ENCODE measurements at places on chromosomes 2 and 18.
A peak's percentile ranks its signal among the peaks of the same experiment; 100 is the strongest.

- peak; percentile 49 for DNase-seq
Observed at GRCh38 chr2:180978903-180979748, 1.3 kb upstream of the UBE2E3 start.

DNA sequence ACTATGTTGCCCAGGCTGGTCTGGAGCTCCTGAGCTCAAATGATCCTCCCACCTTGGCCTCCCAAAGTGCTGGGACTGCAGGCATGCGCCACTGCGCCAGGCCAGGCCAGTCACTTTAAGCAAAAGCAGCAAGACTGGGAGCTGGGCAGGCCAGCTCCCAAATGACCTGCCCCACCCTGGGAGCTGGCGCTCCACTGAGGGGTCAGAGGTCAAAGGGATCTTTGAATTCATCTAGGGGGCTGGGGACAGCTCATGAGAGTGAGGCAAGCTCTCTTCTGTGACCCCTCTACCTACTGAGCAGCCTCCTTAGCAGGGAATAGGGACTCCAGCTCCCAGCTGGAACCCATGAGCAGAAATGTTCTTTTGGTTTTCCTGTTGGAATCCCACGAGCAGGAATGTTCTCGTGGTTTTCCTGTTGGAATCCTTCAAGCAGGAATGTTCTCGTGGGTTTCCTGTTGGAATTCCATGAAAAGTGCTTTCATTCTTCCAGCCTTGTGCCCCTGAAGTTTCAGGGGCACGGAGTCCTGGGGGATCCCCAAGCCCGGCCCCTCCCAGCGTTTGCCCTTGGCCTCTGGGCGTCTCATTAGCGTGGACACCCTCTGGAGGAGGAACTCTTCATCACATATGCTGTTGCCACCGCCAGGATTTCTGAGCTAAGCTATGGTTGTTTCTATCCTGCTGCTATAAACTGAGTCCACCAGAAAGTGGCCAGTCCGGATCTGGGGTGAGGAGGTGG is 162.0 kb upstream of the HAAO start:
- no peak for DNase-seq

- no peak for DNase-seq
Observed at GRCh38 chr18:52468496-52468895, 128.5 kb downstream of the DCC start.

GRCh38 chr2:218023636-218024035 is 20.8 kb upstream of the TNS1 start:
- no peak for DNase-seq

DNA sequence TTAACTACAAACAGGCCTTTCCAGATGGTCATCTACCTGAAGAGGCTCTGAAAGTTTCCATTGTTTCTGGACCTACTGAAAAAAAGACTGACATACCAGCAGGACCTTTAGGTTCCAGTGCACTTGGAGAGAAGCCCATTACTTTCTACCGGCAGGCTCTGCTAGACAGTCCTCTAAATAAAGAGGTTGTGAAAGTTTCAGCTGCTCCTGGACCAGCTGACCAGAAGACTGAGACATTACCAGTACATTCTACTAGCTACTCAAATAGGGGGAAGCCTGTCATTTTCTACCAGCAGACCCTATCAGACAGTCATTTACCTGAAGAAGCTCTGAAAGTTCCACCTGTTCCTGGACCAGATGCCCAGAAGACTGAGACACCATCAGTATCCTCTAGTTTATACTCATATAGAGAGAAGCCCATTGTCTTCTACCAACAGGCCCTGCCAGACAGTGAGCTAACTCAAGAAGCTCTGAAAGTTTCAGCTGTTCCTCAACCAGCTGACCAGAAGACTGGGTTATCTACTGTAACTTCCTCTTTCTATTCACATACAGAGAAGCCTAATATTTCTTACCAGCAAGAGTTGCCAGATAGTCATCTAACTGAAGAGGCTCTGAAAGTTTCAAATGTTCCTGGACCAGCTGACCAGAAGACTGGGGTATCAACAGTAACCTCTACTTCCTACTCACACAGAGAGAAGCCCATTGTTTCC is 65.8 kb downstream of the ALMS1 start:
- no peak for DNase-seq

DNA sequence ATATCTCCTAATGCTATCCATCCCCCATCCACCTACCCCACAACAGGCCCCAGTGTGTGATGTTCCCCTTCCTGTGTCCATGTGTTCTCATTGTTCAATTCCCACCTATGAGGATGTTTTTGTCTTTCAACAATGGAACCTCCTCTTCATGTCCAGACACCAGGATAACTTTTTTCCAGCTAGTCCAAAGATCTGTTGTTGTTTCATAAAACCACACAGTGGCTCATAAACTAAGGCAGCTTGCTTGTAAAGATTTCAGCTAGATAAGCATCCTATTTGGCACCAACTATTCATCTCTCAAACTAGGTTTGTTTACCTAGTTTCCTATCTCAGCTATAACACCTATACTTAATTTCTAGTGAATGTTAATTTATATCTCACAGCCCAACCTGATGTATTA is 937.7 kb downstream of the TRIB2 start:
- no peak for DNase-seq

- DNase-seq: no peak
Observed at GRCh38 chr2:226716126-226716525, 83.5 kb downstream of the IRS1 start.

DNA sequence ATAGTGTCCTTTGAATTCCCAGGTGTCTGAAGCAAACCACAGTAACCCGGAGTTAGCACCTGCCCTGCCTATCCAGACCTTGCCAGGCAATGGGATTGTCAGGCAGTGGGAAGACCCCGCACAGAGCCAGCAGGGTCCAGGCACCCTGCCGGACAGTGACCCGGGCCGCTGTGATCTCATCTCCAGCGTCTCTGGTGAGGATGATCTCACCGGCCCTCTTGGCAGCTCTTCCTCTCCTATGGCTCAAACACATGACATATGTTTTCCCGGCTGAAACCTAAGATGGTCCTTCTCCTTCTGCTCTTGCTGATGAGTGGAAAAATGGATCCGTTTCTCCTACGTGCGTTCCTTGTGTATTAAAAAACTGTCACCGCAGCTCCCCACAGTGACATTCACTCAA is 75.1 kb downstream of the ACOXL start:
- DNase-seq: no peak

DNA sequence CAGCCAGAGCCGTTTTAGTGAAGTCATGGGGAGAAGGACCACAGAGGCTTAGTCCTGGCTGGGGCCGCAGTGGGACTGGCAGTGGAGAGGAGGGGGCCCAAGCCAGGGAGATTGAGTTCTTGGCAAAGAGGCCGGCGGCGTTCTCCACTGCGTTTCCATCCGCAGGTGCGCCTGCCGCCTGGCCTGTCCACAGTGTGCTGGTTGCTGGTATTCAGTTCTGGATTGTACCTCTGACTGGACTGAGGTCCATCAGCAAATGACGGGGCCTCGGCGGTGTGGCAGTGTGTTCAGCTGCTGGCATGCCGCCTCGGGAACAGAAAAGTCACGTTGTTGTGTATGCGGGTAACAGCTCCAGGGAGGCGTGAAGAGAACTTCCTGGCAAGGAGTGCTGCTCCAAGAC is 36.8 kb downstream of the LRRFIP1 start:
- no peak for DNase-seq

DNA sequence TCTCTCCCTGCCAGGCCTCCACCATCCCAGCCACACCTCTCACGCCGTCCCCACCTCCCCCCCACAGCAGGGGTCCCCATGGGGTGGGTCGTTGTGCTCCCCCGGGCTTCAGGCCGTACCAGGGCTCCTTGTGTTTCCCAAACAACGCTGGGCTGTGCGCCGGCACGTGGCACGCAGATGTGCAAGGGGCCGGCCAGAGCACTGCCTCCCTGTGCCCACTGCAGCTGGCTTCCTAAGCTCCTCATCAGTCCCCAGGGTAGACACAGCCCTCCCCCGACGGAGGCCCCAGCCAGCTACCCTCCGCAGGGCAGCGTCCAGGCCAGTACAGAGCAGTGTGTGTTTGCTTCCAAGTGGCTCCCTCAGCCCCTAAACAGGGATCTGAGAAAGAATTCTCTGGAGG is 34.0 kb downstream of the BIN1 start:
- no peak for DNase-seq

- DNase-seq: peak; percentile 26
Observed at GRCh38 chr18:6885992-6886796, 156.7 kb downstream of the ARHGAP28 start.

DNA sequence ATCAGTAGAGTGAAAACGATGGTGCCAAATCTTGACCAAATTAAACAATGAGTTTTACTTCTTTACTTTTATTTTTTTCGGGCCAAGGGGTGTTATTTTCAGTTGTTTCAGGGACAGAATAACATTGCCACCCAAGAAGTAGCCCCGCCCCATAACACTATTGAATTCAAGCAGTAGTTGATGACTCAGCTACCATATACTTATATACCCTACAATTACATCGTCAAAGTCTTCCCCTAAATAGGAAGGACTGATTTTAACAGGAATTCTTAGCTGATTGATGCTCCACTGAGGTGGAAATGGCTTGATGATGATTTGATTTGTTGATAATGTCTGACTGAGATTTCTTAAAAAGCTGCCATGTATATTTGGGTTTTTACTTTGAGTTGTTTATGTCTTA is 24.7 kb downstream of the LYPD6B start:
- DNase-seq: no peak

DNA sequence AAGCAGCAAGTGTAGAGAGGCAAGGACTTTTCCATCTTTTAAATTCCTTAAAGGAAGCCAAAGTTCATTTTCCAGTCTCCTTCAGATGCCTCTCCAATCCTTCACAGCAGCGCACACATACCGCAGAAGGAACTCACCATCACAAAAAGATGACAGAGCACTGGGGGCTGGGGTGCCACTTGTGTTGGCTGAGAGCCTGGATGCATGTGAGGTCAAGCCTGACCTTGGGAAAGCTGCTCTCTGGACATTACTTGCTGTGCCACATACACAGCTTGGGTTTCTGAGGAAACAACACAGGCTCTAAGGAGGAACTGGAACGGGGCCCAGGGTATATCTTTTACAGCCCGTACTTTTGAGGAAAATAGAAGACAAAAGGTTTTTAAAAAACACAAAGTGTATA is 364.3 kb upstream of the MEX3C start:
- no peak for DNase-seq

DNA sequence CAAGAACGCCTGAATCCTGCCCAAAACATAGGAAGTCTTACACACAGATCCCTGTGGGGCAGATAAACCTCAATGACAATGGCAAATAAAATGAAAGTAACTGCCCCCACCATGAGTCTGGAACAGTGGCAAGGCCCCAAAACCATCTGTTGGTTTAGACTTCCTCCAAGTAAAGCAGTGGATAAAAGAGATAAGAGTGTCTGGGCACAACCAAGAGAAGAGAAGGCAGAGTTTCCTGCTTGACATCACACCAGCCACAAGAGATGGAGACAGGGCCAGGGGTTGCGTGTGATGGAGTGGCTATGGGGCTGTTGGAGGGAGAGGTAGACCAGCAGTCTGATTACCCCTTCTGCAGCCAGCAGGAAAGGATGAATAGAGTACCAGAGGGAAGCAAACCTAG is 212.1 kb upstream of the POU3F3 start:
- DNase-seq: no peak

- DNase-seq: no peak
Observed at GRCh38 chr2:162475661-162476060, 131.7 kb downstream of the GCA start.

DNA sequence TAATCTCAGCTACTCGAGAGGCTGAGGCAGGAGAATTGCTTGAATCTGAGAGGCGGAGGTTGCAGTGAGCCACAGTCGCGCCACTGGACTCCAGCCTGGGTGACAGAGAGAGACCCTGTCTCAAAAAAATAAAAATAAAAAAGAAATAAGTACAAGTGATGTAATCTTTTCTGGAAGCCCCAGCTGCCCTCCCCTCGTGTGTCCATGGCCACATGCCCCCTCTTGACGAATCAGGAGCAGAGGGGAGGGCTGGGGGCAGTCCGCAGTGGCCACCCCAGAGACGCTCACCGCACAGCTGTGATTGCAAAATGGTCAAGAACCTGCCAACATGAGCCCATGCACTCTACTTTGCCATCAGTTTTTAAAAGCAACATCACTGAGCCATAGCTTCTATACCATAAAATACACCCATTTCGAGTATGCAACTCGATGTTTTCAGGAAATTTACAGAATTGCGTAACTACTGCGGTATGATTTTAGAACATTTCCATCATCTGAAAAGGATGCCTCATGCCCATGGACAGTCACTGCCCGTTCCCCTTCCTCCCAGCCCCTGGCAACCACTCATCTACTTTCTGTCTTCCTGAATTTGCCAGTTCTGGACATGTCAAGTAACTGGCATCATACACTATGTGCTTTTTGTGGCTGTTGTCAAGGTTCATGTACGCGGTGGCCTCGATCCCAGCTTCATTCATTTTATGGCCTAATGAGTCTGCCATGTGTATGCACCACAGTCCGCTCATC is 88.1 kb downstream of the NDUFA10 start:
- no peak for DNase-seq

DNA sequence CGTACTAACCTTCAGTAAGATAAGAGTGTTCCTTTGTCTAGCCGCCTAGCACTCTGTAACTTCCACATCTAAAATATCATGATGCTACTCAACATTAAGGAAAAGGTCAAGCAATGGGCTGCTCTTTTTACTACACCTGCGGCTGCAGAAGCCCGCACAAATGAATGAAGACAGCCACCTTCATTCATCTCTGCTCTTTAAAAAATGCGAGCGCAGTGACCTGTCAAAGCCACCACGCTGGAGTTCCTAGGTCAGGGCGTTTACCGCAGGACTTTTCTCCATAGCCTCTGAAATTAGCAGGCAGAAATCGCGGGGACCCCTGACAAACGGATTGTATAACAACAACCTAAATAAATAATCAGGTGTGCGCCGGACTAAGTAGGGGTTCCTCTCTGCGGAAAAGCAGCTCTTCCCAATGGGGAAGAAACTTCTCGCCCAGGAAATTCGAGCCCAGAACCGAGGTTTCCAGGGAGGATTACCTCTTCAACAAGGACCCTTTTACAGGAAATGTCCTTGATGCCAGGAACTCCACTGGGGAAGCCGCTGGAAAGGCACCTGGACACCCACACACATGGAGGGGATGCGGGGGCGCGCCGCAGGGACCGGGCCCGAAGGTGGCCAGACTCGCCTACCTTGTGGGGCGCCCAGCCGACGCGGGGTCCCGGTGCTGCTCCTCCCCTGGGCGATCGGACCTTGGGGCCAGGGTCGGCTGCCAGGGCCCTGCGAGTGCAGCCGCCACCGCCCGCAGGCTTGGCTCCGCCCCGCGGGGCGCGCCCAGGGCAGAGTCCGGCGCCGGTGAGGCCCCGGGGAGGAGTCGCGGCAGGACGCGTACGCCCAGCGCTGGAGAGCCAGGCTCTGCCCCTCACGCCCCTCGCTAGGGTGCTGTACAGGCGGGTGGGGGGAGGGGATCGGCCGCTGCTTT is at the start of gene CCDC68:
Gene CCDC68, minus strand, starts transcription at position 758 of the 922 bp plus-strand sequence. CDS start 16,670 bp downstream, outside the sequence.
- DNase-seq: no peak

DNA sequence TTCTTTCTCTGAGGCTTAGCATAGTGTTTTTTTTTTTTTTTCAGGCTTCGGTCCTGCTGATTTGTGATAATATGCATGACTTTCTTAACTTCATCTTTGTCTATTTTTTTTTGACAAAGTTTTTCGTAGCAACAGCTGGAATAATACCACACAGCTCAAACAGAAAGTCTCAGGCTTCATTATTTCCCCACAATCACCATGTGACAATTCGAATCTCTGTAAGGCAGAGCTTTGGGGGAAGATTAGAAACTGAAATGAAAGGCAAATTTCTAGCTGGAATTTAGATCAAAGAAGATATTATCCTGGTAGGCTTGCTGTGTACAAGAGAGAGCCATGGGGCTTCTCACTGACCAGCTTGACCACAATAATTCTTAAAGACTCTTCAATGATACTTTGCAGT is 12.2 kb upstream of the CD28 start:
- DNase-seq: no peak

- DNase-seq: peak; percentile 37
Observed at GRCh38 chr2:106977717-106978116, 91.8 kb upstream of the ST6GAL2 start.
